ENCODE measurements at places on chromosomes 4 and X. TPM values are rescaled to one million over a fixed set of nuclear protein-coding genes. Genes with fewer than 3 reads are reported as not detected.

Gene CXCL11
- total RNA-seq = not detected

Gene EMCN
- total RNA-seq = 35.9 TPM

Gene FAM199X
- 16.0 TPM for total RNA-seq

DNA sequence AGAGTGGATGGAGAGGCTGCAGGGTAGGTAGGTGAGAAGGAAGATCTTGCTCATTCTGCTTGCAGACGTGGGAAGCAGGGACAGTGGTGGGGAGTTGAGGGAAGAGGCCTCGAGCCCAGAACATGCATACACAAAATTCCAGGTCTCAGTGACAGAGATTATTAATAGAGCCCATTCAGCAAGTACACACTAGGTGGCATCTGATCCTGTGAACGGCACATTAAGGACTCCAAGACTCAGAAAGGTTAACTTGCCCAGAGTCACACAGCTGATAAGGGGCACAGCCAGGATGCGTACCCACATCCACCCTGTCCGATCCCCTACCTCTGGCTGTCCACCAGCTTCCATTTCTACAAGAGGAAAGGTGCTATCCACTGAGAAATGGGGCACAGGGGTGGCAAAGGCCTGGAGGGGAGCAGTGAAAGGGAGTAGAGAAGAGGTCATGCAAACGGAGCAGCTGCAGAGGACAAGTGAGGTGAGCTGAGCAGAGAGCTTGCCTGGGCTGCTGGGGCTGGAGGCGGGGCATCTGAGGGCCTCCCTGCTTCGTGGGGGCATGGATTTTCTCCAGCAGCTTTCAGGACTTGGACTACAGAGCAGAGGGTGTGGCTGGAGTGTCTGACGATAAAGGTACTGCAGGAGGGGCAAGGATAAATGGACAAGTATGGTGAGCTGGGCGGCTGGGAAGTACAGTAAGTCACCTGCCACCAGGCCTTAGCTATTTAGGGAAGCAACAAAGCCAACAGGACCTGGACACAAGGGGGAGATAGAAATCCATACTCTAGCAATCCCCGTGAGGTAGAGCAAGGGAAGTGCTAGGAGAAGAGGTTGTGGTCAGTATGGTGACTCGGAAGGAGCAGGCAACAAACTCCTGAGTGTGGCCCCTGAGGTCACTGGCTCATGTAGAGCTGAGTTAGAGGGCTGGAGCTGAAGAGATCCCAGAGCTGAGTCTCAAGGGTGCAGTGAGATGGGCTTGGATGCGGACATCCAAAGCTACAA lies 11.2 kb downstream of the IDS start:
- no peak for DNase-seq

GRCh38 chr4:169342159-169342860 lies 71.6 kb upstream of the SH3RF1 start:
- no peak for DNase-seq

GRCh38 chr4:177579649-177580048 lies 137.4 kb upstream of the AGA start:
- DNase-seq = no peak
